Nephron progenitor cell (in vitro differentiated cells): ENCODE measurements at places on chromosomes 3 and 15.
A peak's percentile ranks its signal among the peaks of the same experiment; 100 is the strongest.

DNA sequence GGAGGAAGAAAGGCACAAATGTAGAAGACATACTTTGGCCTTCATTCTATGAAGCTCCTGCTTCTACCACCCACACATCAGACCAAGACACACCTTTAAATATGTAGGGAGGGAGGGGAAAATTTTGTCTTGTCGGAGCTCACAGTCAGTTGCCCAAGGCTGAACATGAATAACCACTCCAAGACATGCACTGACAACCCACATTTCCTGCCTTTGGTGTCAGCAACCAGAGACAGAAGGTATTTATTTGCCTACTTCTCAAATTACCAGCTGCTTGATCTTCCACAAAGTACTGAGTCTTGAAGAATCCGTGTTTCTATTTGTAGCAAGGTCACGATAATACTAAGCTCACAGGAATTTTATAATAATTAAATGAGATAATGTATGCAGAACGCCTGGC is 169.7 kb downstream of the KCNMB2 start:
- no peak for DNase-seq

DNA sequence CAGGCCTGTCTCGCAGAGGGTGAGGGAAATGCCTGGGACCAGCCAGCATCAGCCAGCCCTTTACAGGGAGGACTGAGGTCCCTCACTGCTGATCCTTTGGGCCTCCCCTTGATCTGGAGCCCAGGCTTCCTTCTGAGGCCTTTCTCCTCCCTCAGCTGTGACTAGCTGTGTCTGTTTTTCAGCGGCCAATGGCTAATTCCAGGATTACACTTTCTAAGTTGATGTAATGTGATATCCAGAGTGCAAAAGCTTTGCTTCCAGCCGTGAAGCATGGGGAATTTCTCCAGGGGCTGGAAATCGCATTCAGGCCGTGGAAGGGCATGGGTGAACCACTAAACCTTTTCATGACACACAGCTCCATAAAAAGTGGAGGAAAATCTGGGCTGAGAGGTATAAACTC is 157.6 kb downstream of the SHQ1 start:
- peak; percentile 28 for DNase-seq

DNA sequence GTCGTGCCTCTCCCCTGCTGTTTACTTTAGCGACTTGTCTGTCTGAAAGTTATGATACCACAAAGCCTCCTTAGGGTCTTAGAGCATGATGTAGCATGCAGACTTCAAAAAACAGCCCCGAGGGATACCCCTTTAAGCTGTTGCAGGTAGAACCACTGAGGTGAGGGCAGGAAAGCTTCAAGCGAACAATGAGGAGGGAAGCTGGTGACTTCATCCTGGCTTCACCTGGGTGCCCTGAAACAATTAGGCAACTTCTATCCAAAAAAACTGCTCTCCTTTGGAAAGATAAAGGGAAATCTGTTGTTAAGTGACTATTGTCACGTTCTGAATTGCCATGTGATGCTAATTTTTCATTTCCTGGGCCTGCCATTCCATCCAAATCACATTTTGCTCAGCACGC is 231.6 kb downstream of the SOX2 start:
- no peak for DNase-seq

DNA sequence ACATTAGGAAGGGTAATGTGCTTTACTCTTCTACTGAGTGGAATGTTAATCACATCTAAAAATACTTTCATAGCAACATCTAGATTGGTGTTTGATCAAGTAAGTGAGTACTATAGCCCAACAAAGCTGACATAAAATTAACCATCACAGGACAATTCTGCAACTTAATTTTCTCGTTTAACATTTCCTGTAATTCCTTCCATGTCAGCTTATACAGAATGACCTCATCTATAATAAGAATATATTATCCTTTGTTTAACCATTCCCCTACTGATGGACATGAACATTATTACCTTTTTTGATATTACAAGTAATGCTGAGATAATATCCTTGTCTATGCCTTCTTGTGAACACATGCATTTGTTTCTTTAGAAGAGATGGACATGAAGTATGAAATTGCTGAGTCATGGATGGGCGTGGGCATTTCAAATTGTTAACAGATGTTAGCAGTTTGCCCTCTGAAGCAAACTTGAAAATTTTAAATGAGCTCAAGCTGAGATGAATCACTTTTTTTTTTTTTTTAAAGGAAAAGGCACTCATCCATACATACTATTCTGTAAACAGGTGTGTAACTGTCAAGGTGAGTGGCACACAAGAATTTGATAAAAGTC is 85.1 kb downstream of the OXNAD1 start:
- DNase-seq: no peak

GRCh38 chr3:122572940-122573412 is 4.5 kb upstream of the PARP15 start:
- DNase-seq: no peak

- no peak for DNase-seq
Measured at GRCh38 chr15:72201391-72201921, 3.9 kb upstream of the GRAMD2A start.

DNA sequence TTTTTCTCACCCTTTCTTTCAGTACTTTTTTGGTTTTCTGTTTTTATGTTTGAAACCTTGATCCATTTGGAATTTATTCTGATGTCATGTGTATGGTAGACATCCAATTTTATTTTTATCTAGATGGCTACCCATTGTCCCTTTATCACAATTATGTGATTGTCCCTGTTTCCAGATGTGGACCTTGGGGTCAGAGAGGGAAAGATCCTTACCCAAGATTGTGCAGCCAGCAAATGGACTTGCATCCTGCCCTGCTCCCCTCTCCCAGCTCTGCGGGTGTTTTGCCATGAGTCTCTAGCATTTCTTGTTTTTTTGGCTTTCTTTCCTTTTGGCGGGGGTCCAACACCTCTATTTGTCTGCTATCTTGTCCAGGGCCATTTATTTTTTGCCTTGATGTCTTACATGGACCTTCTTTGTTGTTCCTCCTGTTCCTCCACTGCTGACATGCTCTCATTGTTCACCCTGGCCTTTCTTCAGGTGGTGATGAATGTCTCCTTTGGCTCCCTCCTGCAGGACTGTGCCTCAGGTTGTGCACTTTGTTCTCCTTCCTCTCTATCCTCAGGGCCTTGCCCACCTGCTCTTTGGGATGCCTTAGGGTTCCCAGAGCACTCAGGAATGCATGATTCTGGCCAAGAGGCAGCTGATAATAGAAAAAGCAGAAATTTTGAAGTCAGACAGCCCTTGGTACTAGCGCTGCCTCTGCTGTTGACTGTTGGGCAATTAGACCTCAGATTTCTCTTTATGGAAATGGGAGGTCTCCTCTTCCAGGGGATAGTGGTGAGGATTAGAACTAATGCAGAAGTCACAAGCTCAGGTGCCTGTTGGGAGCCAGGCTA is 84.3 kb downstream of the EEFSEC start:
- DNase-seq: no peak

GRCh38 chr3:129536804-129537203 is 6.2 kb upstream of the H1-8 start:
- DNase-seq: no peak

GRCh38 chr15:25469377-25469776 is 30.6 kb upstream of the UBE3A start:
- DNase-seq: no peak

DNA sequence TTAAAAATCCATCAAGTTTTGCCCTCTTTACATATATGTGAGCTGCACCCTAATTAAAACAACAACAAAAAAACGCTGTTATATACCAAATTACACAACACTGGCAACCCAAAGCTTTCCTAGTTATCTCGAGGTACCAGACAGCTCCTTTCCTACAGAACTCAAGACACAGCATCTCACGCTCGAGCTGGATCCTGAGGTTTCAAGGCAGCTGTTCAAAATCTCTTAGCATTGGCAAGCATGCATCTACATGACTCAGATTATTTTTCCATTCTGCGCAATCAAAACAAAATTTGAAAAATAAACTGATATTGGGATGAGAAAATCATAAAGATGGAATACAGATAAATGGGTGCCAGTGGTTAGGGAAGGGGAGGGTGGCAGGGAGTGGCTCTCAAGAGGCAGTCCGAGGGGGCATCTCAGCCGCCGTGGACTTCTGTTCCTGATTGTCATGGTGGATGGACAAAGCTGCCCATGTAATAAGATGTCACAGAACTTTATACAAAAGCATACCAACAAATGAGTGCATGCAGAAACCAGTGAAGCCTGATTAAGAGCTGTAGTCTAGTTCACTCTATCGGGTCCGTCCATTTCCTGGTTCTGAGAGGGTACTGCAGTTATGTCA is 91.5 kb downstream of the ADAMTS17 start:
- DNase-seq: no peak

DNA sequence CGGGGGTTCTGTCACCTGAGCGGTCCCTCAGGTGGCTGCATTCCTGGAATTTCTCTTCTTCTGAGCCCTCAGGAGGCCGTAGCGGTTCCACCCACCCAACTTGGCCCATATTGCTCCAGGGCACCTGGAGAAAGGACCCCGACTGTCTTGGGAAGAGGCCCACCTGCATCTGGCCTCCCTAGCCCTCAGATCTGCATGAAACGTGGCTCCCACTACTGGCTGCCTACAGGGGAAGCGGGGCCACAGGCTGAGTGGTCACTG is 9.9 kb upstream of the ANPEP start:
- DNase-seq: no peak

DNA sequence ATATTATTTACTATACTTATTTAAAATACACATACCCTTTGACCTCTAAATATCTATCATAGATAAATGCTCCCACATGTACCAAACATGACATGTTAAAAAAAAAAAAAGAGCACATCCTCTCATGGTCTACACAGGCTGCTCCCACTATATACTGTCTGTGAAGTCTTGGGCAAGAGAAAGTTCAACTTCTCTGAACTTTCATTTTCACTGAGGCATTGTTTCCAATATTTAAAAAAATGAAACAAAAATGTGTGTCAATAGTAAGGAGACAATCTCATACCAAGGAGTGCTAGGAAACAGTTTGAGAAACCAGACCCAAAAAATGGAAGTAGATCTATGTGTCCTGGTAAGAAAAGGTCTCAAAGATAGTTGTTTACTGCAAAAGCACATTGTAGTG is 29.3 kb downstream of the SLC4A7 start:
- DNase-seq: no peak

DNA sequence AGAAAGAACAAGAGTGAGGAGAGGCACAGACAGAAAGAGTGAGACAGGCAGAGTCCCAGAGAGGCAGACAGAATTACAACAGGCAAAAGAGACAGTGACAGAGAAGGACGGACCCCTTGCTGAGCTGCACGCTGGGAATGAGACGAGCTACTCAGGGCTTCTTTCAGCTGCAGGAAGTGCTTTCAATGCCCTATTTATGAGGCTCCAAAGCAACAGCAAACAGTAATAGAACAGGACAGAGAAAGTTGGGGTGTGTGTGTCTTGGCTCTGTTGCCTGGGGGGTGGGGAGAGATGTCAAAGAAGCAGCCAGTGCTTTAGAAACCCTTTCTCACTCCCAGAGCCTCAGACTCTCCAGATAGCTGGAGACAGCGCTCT is 502 bp upstream of the TIMP4 start:
- DNase-seq: no peak

DNA sequence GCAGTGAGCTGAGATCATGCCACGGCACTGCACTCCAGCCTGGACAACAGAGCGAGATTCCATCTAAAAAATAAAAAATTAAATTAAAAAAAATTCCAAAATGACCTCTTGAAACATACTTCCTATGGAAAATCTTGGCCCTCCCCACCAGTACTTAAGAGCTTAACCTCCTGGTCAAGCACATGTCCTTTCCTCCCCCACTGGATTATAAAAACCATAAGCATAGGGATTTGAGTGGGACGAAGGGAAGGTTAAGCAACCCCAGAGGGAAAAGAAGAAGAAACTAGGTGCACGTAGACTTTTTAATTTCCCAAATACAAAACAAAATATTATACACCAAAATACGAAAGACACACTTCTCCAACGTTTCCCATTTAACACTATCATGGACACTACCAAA is 25.3 kb downstream of the SLC4A7 start:
- DNase-seq: no peak

DNA sequence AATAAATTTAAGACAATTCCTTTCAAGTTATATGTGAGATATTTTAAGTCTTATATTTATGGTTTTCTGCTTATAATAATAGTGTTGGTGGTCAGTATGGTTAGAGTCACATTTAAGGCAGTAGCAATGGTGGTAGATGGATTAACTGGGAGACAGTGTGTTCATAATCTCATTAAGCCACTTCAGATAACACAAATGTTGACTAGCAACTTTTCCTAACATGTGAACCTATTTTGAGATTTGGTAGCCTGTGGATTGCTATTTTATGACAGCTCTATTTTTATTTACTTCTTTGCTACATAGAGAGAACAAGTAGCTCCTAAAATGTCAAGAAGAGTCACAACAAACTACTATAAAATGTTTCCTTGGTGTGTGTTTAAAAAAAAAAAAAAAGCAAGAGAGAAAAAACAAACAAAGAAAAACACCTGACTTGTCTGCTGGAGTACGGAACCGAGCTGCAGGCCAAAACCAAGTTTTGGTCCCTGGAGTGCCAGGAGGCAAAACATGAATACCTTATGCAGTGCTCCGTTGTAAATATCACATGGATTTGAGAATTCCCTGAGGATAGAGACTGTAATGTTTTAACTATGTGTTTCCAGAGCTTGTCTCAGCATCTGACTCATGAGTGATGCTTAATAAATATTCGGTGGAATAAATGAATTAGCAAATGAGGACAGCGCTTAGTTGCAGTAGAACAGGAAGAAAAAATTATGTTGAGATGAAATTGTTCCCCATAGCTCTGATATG is 457.1 kb upstream of the ROBO2 start:
- no peak for DNase-seq

DNA sequence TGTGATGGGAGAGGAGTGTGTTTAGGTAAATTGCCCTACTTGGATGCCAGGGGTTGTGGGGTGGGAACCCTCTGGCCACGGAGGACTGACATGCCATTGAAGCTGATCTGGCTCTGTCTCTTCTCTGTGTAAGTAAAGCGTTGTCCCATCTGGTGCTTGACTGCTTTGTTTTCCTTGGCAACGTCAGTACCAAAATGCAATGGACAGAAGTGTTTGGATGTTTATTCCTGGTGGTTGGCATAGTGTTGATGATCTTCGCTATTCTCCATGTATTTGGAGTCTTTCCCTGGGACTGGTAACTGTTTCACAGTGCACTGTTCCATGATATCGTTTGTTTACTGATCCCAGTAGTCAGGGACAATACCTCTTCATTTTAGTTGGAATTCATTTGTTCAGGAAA is 130.5 kb upstream of the MCTP2 start:
- no peak for DNase-seq
